ENCODE measurements at places on chromosomes 3 and 15.

DNA sequence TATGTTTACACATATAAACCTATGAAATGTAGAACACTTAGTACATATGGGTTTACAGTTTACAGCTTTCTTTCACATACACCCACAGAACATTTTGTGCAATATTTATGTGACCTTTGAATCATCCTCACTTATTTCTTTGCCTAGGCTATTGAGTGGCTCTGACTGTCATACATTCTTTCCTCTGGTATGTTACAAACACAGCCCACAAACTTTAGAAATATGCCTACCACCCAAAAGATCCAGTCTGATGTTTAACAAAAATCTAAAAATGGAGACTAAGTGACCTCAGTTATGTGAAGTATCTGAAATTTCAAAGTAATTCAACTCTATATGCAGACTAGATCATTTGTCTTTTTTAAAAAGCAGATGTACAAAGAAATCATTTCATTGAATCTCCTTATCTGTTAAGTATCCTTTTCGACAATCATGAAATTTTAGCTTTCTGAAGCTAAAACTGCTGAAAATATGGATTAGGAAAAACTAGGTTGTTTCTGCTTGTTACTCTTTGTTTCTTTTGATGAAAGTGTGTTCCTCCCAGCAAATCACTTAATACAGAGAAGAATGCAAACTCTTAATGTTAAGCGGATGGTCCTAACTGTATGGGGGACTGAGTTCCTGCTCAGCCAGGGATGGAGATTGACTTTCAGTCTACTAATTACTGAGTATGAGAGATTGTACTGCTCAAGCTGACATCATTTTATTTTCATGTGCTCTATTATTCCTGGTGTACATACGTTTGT, 27.7 kb downstream of the CCDC54 start:
- DNase-seq: no peak

DNA sequence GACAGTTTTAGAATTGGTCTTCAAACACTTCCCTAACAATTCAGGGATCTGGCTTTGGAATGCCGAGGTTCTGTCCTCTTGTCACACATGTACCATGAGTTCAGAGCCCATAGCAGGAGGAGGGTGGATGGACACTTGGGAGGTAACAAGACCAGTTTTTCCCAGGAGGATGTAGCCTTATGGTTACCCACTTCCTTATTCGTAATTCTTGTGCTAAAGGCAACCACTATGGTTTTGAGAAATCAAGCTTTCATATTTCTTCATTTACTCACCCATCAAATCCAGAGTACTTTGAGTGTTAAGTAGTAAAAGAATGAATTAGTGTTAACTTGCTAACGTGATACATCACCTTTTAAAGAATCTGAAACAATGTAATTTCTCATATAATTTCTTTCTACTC, 479.6 kb upstream of the ALCAM start:
- no peak for DNase-seq

- DNase-seq: no peak
These were observed 122.4 kb downstream of the LSAMP start for GRCh38 chr3:116322750-116323375.

- DNase-seq: no peak
These were observed 437.9 kb downstream of the SOX2 start for GRCh38 chr3:182149594-182149993.

DNA sequence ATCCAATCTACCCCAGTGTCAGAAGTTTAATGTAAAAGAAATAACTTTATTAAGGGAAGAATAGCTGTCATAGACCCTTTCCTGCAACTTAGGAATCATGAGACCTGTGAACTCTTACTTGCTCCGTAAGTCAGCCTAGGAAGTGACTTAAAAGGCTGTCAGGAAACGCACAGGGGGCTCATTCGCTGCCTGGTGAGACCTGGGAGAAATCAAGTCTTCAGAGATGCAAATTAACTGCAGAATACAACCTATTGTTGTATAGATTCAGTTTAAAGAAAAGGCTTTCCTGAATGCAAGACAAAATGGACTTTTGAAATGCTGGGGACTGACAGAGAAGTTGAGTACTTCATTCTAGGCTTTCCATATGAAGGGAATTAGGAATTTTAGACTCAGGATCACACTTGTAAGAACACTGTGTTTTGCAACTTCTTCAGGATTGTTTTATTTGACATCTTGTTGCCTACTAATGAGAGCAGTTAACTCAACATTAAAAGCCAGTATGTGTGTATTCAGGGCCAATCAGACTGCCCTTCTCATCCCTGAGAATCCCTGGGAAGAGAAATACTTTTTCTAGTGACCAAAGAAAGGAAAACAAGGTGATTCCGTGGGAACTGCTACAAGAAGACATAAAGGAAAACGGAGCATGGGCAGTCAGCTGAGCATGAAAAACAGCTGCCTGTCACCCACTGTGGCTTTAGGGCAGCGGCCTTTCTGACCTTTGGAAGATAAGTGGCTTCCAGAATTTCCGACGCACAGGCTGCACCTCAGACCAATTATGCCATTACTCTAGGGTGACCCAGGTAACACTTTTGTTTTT, 18.5 kb upstream of the DPPA4 start:
- no peak for DNase-seq

GRCh38 chr3:9380014-9380413, 17.2 kb downstream of the THUMPD3 start:
- DNase-seq: no peak

GRCh38 chr3:120438665-120439370, 12.0 kb downstream of the FSTL1 start:
- DNase-seq: peak; percentile 94

GRCh38 chr15:80885016-80885579, 104.5 kb downstream of the MESD start:
- DNase-seq: peak; percentile 19

GRCh38 chr15:55564347-55565145, 23.6 kb downstream of the PYGO1 start:
- no peak for DNase-seq

DNA sequence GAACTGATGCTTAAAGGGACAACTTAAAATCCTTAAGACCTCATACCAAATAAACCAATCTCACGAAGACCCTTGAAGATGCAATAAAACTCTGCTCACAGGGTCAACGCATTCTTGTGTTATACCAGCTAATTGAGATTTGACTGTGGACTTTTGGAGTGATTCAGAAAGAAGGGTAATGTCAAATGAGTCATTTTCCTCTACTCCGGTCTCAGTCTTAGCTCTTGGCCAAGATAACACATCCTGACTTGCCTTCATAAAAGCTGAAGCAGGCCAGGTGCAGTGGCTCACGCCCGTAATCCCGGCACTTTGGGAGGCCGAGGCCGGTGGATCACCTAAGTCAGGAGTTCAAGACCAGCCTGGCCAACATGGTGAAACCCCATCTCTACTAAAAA, 3.8 kb downstream of the PKM start:
- DNase-seq: peak; percentile 44

GRCh38 chr3:12186515-12187286, 28.0 kb upstream of the TIMP4 start:
- DNase-seq: no peak

DNA sequence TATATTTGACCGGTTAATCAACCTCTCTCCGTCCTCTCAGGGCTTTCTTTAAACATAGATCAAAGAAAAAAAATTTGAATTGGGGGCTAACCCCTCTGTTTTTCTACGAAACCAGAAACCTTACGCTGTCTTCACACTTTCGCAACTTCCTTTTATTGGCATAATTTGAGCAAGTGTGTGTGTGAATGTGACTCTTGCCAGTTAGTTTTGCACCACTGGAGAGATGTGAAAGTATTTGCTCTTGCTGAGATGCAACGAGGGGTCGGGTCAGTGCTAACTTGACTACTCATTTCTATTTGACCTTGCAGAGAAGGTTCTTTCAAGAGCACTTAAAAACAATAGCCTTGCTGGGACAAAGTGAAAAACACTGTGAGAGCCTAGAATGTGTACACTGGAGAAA, 81.2 kb downstream of the FAM43A start:
- DNase-seq: no peak

DNA sequence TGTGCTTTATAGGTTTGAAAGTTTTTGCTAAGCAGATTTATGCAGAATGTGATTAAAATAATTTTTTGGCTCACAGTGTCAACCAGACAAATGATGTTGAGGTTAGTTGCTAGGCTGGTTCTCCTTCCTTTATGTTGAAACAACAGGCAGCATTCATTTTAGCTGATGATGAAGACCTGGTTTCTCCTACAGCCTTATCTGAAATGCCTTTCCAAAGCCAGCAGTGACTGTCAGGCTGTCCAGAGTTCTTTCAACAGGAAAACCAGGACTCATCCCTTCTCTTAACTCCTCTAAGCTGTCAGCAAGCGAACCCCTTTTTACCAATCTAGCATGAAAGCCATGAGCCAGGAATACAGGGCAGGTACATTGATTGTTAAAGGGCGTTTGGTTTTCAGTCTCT, 84.1 kb downstream of the ZNF609 start:
- peak; percentile 28 for DNase-seq

Data from stomach (tissue), 19 donors.